Epithelial cell of umbilical artery (primary cell): ENCODE measurements at places on chromosomes 13 and 19. TPM values are rescaled to one million over a fixed set of nuclear protein-coding genes. Genes with fewer than 3 reads are reported as not detected.

Gene KANK2
- total RNA-seq: 59.4 and 74.8 TPM in 2 replicates

Gene INSR
- 21.6 and 50.0 TPM in 2 replicates for total RNA-seq

Gene SPACA6
- total RNA-seq: 5.2 and 9.4 TPM in 2 replicates

Gene LRRC63
- not detected in 2 replicates for total RNA-seq

Gene ZNF534
- not detected in 2 replicates for total RNA-seq

Gene PLK5
- total RNA-seq: not detected in 2 replicates

Gene RNF17
- not detected in 2 replicates for total RNA-seq

Gene FREM2
- total RNA-seq: not detected in 2 replicates

Gene F10
- not detected in 2 replicates for total RNA-seq

Gene LIN7B
- 1.5 and 3.9 TPM in 2 replicates for total RNA-seq

Gene CEACAM4
- not detected in 2 replicates for total RNA-seq

Gene RXFP2
- total RNA-seq: not detected in 2 replicates

Gene ZNF578
- 0.30 and 1.6 TPM in 2 replicates for total RNA-seq
